ENCODE measurements at places on chromosomes 3 and 15.
A peak's percentile ranks its signal among the peaks of the same experiment; 100 is the strongest.

DNA sequence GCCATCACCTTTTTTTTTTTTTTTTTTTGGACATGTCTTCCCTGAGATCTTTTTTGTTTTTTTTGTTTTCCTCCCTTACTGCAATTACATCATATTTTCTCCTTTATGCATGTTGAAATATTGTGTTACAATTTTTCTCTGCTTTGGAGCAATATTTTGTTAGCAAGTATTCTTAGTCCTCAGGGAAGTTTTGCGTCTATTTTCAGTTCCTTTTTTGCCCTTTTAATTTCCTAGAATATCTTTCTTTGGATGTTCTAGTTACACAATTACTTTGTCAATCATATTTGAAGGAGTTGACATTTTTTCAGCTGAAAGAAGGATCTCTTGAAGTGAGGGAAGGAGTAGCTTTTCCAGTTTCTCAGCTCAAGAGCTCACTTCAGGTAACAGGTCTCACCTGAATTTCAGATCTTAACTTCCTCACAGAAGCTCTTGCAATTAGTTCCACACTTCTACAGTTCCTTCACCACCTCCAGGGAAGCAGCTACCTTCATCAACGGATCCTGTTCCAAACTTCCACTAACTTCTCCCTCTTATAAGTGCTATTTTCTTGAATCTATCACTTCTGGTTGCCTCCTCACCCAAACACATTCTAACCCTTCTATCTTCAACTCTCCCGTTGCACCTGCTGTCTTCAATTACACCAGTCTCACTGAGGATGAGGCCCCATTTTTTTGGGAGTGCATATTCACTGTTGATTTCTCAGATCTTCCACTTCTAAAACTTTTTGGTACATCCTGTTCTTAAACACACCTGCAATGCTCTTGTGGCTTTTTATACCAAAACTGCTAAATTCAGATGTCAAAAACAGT, 57.8 kb upstream of the CPOX start:
- DNase-seq = no peak

DNA sequence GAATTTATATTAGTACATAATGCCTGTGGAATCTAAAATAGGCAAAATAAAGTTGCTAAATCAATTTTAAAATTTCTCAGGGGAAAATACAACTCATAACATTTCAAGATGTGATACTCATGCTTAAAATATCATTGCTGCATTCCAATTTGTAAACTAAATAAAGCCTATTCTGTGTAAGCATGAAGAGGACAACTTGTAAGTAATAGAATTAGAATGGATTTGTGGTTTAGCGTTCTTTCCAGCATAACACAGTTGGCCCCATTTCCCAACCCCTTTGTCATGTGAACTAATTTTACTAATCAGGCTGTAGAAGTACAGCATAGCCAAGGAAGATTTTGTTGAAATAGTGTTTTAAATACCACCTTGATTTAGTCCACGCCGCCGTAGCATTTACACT, 437.2 kb downstream of the SI start:
- DNase-seq = no peak

- peak; percentile 33 for DNase-seq
These were observed 1.9 kb upstream of the VWA5B2 start for GRCh38 chr3:184227481-184227935.

DNA sequence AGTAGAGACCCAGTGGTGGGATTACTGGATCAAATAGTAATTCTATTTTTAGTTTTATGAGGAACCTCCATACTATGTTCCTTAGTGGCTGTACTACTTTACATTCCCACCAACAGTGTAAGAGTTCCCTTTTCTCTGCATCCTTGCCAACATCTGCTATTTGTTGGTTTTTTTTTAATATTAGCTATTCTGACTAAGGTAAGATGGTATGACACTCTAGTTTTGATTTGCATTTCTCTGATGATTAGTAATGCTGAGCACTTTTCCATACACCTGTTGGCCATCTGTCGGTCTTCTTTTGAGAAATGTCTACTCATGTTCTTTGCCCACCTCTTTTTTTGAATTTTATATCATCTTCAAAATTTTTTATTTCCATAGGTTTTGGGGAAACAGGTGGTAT, 34.2 kb upstream of the RAP2B start:
- no peak for DNase-seq
